Cerebellum (tissue), 4 donors: ENCODE measurements at places on chromosomes 4 and X.

DNA sequence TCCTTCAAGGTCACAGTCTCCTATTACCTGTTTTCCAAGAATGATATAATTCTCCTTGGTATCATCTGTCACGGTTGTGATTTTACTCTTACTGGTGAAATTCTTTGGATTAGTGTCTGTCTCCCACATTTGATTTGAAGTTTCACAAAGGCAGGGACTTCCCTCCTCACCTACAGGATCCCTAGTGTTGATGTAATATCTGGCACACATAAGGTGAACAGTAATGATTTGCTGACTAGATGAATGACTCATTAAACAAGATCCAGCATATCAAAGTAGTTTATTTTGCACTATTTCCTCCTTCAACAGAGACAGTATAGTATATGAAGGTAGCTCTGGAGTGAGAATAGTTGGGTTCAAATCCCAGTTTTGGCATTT, 135.3 kb upstream of the IL1RAPL2 start:
- no peak for DNase-seq

DNA sequence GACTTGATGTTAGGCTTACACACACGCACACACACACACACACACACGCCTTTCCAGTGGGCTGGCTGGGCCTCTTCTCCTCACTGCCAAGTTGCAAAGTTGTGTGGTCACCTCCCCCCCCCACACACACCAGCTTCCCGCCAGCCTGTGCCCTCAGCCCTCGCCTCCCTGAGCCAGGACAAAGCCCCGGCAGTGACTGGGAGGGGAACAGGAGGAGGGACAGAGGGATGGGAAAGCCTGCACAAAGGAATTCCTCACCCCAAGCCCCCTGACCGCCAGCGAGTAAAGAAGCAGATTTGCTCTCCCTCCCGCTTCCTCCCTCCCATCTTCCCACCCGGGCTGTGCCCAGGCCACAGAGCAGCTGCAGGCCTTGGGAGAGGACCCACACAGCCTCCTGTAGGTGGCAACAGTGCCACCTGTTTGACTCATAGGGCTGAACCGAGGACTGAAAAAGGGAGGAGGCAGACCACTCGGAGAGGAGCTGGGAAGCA, at the start of gene GDPD2:
TSS of gene GDPD2 (plus strand) at position 464 of the 491 bp plus-strand sequence. CDS start 1,671 bp downstream, outside the sequence.
- peak; percentile 24 for DNase-seq

DNA sequence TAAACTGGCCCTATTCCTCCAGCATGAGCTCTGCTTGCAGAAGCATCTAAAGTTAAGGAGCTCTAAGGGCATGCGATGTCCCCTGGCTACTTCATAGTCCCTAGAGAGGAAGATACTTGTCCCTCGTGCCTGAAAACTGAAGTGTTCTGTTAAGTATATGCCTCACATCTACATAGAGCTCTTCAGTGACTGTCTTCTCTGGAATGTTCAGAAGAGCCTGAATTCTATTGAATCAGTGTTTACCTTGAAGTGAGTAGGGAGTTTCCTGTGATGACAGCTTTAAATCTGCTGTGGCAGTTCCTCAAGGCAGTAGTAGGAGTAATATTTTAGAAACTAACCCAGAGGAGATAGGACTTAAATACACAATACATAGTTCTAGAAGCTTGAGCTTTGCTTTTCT, 111.2 kb downstream of the ZNF518B start:
- no peak for DNase-seq

GRCh38 chr4:88283661-88284438, 511 bp downstream of the PPM1K start:
- peak; percentile 60 for DNase-seq

DNA sequence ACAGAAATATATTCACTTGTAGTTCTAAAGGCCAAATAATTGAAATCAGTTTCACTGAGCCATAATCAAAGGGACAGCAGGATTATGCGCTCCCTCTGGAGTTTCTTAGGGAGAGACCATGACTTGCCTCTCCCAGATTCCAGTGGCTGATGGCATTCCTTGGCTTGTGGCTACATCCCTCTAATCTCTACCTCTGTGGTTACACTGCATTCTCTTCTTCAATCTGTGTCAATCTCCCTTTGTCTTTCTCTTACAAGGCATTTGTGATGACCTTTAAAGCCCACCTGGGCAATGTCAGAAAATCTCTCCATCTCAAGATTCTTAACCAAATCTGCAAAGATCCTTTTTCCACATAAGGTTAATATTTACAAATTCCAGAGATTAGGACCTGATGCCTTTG, 260.2 kb downstream of the UNC5C start:
- DNase-seq, result no peak

DNA sequence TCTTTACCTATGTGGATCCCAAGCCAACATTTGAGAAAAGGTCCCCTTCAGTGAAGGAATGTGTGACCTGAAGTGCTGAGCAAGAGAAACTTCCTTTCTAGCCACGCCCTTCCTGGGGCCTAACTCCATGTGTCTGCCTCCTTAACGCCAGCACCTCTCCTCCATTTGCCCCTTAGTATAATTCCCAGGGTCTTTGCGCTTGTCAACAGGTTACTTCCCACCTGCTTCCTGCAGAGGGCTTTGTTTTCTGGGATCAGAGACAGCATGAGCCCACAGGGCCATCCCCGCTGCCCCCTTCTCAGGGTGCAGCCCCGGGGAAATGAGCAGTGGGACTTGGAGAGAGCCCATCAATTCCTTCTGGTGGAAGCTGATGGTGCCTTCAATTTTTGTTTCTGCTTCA, 45.9 kb upstream of the DRD5 start:
- no peak for DNase-seq

DNA sequence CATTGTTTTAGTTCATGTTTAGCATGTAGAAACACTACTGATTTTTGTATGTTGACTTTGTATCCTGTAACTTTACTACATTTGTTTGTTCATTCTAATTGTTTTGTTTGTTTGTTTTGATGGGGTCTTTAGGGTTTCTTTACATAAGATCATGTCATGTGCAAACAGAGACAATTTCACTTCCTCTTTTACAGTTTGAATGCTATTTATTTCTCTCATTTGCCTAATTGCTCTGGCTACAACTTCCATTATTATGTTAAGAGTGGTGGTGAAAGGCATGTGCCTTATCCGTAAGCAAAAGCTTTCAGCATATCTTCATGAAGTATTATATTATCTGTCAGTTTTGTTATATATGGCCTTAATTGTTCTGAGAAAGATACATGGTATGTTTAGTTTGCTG, 571.1 kb downstream of the PCDH7 start:
- no peak for DNase-seq

DNA sequence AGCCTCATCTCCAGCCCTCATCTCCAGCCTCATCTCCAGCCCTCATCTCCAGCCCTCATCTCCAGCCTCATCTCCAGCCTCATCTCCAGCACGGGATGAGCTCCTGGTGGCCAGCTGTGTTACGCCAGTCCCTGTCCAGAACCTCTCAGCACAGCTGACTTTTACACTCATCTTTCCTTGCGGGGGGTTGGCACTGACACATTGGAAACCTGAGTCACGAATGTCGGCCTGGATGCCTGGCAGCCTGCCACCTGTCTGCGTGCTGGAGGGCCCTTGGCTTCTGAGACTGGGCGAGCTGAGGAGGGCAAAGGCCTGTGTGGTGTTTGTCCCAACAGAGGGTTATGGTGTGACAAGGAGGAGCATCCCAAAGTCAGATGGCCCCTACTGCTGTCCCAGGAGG, 66.1 kb upstream of the HGFAC start:
- no peak for DNase-seq
